ENCODE measurements at places on chromosomes 16 and 17.

GRCh38 chr17:17420082-17420481, 56.7 kb upstream of the MED9 start:
- DNase-seq = no peak

- DNase-seq = no peak
These were observed 9.6 kb downstream of the G6PC3 start for GRCh38 chr17:44079877-44080821.

DNA sequence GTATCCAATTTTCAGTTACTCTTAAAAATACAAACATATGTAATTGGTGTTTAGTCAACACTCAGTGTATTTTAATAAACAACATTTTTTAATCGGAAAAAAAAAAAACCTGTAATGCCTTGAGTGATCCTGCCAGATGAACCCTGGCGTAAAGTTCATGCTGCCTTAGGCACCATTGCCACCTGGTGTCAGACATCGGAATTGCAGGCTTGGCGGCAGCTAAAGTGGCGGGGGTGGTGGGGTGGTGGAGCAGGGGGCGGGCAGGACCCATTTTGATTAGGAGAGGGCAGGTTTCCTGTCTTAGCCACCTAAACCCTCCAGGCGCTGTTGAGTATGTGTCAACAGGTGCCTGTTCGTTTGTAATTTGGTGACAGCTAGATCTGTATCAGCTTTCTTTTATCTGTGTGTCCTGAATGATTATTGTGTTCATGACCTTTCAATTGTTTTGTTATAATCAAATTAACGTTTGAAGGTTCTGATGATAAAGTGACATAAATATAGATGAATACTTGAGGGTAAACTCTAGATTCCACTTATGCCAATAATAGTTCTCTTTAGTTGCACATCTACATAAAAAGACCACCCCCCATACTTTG, 588.7 kb downstream of the CDH13 start:
- peak; percentile 35 for DNase-seq

- no peak for DNase-seq
These were observed 12.7 kb downstream of the KRT12 start for GRCh38 chr17:40854175-40854814.

DNA sequence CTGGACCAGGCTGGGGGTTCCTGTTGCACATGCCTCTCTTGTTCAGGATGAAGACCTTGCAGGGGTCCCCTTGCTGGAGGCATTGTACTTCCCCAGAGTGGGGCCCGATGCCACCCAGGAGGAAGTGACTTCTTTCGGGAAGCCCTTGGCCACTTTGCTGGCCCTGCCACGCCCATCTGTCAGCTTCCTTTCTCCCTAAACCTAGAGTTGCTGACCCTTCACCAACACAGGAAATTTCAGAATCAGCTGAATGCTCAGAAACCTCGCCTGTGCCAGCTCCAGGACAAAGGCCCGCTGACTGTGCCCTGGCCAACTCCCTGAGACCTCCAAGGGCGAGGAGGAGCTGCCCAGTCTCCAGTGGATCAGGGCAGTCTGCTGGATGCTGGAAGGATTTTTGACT, 26.7 kb downstream of the WNT9B start:
- DNase-seq = no peak

GRCh38 chr17:54754560-54754959, 146.1 kb upstream of the TOM1L1 start:
- peak; percentile 13 for DNase-seq

DNA sequence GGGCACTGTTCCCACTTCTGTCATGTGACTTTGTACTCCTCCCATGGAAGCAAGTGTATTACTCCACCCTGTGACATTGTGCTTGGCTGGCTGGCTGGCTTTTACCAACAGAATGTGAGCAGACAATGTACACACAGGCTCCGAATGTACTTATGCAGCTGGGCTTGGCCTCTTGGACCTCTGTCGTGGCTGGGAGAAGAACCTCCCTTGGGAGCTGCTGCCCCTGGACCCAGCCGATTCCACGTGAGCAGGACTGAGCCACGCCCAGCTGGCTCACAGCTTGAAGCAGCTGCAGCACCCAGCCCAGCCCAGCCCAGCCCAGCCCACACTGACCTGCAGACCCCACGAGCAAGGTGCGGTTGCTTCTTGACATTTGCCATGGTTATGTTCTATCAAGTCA, 177.5 kb downstream of the RBFOX3 start:
- DNase-seq = no peak

GRCh38 chr16:51152691-51153576, 1.9 kb upstream of the SALL1 start:
- no peak for DNase-seq

DNA sequence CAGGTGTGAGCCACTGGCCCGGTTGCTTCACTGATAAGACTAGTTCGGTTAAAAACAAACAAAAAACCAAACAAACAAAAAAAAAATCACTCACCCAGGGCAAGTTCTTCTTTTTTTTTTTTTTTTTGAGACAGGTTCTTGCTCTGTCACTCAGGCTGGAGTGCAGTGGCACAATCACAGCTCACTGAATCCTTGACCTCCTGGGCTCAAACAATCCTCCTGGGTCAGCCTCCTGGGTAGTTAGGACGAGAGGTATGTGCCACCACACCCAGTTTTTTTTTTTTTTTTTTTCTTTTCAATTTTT, 119.5 kb upstream of the CORO6 start:
- no peak for DNase-seq

GRCh38 chr17:68518063-68518815, 6.0 kb downstream of the PRKAR1A start:
- DNase-seq = no peak

GRCh38 chr16:1043881-1044451, 28.6 kb upstream of the SSTR5 start:
- DNase-seq = no peak

- no peak for DNase-seq
These were observed 147.4 kb upstream of the TBX2 start for GRCh38 chr17:61251939-61252865.

DNA sequence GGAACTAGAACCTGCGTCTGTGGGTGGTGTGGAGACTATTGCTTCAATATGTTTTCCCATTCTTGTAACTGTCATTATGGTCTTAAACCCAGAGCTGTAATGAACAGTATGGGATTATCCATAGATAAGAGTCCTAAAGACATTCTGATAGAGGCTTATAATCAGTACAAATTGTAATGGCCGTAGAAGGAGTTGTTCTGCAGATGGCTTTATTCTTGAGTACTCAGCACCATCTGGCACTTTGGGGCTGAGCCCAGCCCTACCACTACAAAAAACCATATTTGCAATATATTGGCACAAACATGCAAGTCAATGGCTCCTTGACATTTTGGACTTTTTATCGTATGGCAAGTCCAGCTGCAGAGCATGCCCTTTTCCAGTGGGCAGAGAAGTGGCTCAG, 150.0 kb downstream of the HS3ST4 start:
- DNase-seq = no peak

- DNase-seq = peak; percentile 53
These were observed 3.3 kb upstream of the TRARG1 start for GRCh38 chr17:1275962-1276736.

DNA sequence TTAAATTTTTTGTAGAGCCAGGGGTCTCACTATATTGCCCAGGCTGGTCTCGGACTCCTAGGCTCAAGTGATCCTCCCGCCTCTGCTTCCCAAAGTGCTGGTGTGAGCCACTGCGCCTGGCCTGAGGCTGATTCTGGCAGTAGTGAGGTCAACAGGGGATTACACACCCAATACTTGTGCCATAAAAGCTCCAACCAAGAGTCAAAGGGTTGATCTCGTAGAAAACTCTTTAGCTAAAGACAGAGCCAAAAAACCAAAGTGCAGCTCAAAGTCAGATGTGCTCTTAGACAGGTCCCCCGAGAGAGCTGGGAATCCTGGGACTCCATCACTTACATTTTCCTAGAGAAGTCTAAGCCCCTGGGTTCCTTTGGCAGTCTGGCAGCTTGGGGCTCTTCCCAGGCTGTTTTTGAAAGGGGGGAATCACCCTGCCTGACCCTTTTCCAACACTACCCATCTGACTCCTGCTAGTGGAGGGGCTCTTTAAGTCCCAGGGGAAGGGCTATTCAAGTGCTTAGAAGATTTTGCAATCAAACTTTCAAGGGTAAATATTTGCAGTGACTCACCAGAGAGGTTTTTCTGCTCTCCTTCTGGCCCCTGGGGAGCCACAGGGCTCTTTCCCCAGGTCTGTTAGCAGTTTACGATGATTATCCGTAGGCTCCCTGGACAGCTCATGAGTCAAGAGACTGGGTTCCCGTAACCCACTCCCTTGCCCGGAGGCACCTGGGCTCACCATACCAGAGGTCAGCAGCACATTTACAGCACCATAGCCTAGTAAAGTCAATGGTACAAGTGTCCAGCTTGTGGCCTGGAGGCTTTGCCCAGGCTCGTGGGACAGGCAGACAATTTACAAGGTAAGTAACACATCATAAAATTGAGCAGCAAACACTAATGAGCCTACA, 408.7 kb downstream of the SLC39A11 start:
- no peak for DNase-seq

GRCh38 chr16:79437764-79438751, 162.5 kb downstream of the MAF start:
- no peak for DNase-seq

DNA sequence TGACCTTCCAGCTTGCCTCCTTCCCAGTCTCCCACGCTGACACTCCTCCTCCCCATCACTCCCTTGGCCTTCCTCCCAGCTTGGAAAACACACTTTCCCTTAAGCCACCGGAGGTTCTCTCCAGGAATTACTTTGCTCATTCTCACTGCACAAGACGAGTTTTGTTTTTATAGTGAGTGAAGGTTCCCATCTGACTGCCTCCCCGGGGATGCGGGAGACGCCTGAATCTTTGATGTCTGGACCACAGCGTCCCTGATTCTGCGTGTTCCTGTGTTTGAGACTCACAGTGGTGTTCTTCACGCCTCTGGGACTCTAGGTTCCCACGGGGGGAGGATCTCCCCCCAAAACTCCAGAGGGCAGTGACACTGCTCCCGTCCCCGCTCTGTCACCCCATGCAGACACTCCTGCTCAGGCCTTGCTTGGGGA, 2.0 kb downstream of the DNAI2 start:
- no peak for DNase-seq

DNA sequence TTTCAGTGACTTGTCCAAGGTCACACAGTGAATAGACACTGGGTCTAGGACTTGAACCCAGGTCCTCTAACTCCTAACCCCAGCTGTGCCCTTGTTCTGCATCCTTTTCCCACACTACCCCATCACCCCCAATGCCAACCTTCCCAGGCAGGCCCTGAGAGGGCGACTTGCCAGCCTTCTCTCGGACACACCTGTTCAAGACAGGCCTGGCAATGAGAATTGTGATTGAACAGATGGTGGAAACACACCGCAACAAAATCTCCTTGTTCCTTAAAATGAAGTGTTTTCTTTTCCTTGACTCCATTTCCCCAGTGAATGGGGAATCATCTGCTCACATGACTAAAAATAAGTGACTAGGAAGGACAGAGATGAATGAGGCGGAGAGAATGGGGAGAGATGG, 189.5 kb upstream of the ASIC2 start:
- no peak for DNase-seq

DNA sequence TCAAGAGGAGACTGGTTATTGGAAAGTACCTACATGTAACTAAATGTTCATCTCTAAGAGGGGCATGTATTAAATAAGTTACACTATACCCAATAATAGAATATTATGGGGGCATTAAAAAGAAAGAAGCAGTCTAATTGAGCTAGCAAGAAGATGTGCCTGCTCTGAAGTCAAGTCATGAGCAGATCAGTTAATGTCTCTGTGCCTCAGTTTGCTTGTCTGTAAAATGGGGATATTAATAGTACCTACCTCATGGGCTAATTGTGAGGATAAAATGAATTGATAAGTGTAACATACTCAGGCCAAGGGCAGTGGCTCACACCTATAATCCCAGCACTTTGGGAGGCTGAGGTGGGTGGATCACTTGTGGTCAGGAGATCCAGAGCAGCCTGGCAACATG, 3.0 kb downstream of the CNGB1 start:
- DNase-seq = no peak

GRCh38 chr17:64378890-64379354, 11.7 kb downstream of the PECAM1 start:
- DNase-seq = no peak

DNA sequence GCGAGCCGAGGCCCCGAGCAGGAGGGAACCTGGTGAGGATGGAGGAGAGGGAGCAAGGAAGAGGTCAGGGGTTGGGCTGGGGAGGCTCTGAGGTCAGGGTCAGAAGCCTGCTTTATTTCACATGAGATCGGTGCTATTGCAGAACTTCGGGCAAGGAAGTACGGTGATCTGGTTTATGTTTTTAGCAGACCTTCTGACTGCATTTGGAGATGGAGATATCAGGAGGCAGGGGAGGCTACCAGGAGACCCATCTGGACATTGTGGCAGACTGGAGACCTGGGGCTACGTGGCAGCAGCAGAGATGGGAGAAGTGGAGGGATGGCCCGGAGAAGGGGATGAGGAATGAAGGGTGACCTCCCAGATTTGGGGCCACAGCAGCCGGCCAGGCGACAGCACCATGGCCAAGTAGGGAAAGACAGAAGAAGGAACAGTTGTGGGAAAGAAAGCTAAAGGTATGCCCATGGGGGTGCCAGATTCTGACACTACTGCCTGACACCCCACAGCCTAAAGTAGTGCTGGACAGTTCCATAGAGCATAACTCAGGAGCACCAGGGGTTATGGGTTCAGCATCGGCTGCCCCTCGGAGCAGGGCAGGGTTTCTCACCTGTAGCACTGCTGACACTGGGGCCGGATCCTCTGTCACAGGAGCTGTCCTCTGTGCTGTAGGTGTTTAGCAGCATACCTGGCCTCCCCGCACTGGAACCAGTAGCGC, 7.4 kb downstream of the CACNG4 start:
- no peak for DNase-seq

DNA sequence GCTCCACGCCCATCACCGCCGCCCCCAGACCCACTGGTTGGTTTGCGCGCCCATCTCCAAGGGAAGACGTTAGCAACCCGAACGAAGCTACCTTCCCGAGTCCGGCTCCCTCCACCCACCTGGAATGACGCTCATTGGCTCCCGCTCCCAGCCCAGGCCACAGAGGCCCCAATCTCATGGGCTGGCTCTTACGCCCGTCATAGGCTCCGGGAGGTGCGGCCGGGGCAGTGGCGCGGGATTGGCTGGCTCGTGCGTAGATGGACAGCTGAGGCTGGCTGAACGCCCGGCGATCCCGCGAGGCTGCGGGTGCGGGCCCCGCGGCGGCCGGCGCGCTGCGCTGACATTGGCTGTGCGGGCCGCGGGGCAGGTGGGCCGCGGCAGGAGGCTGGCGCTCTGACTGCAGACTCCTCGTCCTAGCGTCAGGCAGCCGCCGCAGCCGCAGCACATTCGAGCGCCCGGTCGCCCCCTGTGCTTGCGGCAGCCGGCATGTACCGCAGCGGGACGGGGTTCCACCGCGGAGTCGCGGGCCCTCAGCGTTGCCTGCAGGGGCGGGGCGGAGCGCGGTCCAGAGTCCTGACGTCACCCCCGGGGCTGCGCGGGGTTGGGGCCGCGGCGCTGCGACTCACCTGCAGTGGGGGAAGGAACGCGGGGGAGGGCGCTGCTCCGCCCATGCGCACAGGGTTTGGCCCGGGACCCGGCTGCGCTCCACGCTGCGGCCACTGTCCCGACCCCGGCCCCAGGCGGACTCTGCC, 453 bp upstream of the MYH10 start:
- DNase-seq = peak; percentile 93

- DNase-seq = no peak
These were observed 213.9 kb downstream of the C16orf78 start for GRCh38 chr16:49587511-49587910.

GRCh38 chr17:68576137-68576536, 25.0 kb downstream of the FAM20A start:
- DNase-seq = no peak

- DNase-seq = no peak
These were observed 44.7 kb upstream of the DNAH17 start for GRCh38 chr17:78621720-78622490.

GRCh38 chr17:34301986-34302385, 16.4 kb downstream of the CCL11 start:
- DNase-seq = no peak

Measured in 8988T (cell line).